Left lung (tissue), 14 donors: ENCODE measurements at places on chromosomes 13 and 19. TPM values are rescaled to one million over a fixed set of nuclear protein-coding genes. Genes with fewer than 3 reads are reported as not detected.

ZNF253 gene
- polyA plus RNA-seq = 36.8 TPM

DHDH gene
- polyA plus RNA-seq = 1.1 TPM

IRS2 gene
- 8.4 TPM for polyA plus RNA-seq

SLC25A41 gene
- polyA plus RNA-seq = 0.84 TPM

PABPC3 gene
- polyA plus RNA-seq = 1.6 TPM

KCNK6 gene
- polyA plus RNA-seq = 4.5 TPM

ZNF611 gene
- 14.1 TPM for polyA plus RNA-seq

CNN1 gene
- 4.5 TPM for polyA plus RNA-seq

CYP2A7 gene
- 0.49 TPM for polyA plus RNA-seq

DENND1C gene
- 21.0 TPM for polyA plus RNA-seq

KDELR1 gene
- polyA plus RNA-seq = 162 TPM

ADAMTSL5 gene
- 0.62 TPM for polyA plus RNA-seq

RFPL4AL1 gene
- polyA plus RNA-seq = not detected

PRKD2 gene
- polyA plus RNA-seq = 61.4 TPM

WTIP gene
- 22.9 TPM for polyA plus RNA-seq

PSG6 gene
- not detected for polyA plus RNA-seq

SCN1B gene
- polyA plus RNA-seq = 1.00 TPM

ONECUT3 gene
- 0.06 TPM for polyA plus RNA-seq

CGB2 gene
- polyA plus RNA-seq = not detected
